HFF-Myc (cell line): ENCODE measurements at places on chromosomes 16 and 17.

DNA sequence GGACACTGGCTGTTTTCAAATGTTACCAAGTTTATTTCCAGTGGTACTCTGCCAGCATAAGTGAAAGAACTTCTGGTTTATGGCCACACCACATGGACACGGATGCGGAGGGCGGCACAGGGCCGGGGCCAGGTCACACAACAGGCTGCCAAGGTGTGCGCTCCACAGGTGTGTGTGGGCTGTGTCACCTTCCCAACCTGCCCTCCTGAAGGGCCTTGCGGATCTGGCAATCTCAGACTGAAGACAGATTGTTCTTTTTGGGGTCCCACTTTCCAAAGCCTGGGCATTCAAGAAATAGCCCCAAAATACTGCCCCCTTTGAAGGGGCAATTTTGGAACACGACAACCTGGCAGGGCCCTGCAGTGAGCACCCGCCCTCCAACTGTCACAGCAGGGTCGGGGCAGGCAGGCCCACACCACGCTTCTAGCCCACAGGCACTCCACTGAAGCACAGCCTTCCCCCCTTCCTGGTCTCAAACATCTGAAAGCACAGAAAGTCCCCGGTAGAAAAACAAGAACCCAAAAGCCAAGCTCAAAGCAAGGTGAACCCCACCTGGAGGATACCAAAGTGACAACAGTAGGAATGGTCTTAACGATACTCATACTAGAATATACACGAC lies 3.5 kb downstream of the CSNK1D start:
- DNase-seq, result no peak

GRCh38 chr17:79617740-79618382 lies 7.0 kb upstream of the RBFOX3 start:
- DNase-seq, result no peak

- no peak for DNase-seq
These were observed 239.4 kb upstream of the TBX2 start for GRCh38 chr17:61160204-61160603.

DNA sequence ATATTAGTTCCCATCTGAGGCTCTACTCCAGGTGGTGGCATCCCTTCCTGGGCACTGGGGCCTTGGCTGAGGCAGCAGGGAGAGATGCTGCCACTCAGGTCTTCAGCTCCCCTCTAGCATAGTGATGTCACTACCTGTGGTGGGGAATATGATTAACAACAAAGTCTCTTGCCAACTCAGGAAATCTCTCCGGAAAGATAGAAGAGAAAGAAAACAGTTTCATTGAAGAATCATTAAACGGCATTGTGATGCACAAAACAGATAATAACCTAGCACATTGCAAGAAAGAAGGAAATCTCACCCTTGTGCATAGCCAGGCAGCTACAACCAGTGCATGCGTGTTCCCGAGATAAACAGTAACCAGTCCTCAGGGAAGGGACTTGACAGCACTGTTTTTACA lies 12.2 kb upstream of the ZNF267 start:
- DNase-seq, result no peak

DNA sequence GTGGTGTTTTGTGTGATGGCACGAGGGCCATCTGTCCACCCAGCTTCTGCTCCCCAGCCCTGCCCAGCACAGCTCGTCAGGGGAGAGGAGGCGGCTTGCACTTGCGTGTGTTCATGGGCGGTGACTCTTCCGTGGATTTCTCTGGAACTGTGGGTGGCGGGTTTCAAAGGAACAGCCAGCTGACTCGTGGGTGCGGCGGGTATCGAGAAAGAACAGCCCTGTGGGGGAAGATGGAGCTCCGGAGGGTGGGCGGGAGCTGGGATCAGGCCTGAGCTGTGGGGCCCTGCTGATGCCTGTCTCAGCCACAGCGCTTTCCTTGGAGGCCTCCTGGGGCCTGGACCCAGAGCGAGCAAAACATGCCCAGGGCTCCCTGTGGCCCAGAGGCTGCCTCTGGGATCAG lies 13.2 kb downstream of the NAGPA start:
- DNase-seq, result no peak

DNA sequence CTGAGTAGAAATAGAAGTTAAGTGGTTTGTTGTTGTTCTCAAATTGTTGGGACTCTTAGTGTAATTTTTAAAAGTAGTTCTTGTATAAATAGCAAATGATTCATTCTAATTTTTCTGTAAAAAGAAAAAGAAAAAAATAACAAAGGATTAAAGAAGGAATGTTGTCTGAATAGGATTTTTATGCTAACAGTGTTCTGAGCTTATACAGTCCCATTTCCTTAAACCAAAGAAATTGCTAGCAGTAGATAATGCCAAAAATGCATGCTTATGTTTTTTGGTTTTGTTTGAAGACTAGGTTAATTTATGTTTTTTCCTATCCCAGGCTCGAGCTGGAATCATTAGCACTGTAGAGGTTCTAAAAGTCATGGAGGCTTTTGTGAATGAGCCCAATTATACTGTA lies 44.7 kb upstream of the KPNB1 start:
- no peak for DNase-seq

DNA sequence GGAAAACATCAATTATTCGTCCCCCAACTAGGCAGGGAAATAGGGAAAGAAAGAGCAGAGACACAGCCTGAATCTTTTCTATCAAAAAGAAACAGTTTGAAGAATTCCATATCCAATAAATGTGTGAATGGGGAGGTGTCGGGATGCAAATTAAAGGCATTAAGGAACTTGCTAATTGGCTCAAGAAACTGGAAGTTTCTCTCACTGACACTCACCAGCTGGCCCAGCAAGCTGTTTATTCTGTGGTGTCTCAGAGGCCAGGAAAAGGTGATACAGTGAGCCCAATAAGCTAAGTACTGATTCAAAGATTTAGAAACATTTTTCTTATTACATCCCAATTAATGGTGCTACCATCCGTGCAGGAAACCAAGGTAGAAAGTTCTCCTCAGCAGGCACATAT lies 104.4 kb upstream of the CLEC3A start:
- DNase-seq, result no peak

DNA sequence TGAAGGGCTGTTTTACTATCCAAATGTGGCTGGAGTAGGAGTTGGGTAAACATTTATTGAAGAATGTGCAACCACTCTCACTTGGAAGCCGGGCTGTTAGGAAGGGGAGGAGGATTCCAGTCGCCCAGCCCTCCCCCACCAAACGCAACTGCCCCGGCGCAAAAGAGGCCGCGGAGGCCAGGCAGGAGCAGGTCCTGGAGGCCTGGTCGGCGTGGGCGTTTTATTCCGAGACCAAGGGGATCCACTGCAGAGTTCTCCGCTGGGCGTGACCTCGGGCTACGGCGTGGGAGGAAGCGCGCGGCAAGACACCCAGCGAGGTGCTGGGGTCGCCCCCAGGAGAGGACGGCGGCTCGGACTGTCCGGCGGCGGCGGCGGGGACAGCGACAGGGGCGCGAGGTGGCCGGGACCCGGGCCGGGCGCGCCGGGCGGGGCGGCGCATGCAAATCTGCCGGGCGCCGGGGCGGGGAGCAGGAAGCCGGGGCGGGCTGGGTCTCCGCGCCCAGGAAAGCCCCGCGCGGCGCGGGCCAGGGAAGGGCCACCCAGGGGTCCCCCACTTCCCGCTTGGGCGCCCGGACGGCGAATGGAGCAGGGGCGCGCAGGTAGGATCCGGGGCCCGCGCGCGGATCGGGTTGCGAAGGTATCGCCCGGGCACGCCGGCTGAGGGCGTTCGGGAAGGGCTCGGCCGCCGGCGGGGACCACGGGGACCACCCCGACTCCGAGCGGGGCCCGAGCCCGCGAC lies at the start of gene IL4R:
TSS of gene IL4R (plus strand) at position 553 of the 739 bp plus-strand sequence. CDS start 26,230 bp downstream, outside the sequence.
- DNase-seq, result peak; percentile 17

DNA sequence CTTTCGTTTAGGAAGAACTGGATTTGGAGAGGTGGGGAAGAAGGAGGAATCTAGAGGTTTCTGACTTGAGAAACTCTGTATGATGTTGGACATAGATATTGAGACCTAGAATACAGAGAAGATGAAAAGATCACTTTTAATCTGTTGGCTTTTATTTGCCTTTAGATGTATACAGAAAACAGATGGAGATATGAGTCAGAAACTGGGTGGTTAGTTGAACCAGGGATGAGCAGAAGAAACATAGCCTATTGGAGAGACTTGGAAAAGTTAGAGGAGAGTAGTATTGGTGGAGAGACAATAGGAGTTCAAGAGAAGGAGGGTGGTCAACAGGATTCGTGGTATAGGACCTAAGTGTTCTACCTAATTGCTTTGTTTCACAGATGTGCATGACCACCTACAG lies 5.1 kb downstream of the PHAF1 start:
- DNase-seq, result no peak

- no peak for DNase-seq
These were observed 65.2 kb downstream of the XPO6 start for GRCh38 chr16:28146536-28146935.

- DNase-seq, result no peak
These were observed 5.9 kb upstream of the RAB40C start for GRCh38 chr16:583815-584591.

DNA sequence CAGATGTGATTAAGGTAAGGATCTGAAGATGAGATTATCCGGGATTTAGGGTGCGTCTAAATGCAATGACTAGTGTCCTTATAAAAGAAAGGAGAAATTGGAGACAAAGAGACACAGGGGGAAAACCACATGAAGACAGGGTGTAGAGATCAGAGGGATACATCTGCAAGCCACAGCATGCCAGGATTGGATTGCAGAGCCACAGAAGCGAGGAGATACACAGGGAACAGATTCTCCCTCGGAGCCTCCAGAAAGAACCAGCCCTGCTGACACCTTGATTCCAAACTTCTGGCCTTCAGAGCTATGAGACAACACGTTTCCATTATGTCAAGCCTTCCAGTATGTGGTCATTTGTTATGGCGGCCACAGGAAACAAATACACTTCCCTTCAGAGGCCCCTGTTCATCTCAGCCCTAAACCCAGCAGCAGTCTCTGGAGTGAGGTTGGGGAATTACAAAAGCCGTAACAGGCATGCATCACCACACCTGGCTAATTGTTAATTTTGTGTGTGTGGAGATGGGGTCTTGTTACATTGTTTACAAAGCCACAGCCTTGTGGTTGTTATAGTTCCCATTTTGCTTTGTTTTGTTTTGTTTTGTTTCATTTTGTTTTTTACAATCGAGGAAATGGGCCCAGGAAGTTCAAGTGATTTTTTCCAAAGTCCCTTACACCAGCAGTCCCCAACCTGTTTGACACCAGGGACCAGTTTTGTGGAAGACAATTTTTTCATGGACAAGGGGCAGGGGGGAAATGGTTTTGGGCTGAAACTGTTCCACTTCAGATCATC lies 51.6 kb upstream of the LYRM9 start:
- no peak for DNase-seq

DNA sequence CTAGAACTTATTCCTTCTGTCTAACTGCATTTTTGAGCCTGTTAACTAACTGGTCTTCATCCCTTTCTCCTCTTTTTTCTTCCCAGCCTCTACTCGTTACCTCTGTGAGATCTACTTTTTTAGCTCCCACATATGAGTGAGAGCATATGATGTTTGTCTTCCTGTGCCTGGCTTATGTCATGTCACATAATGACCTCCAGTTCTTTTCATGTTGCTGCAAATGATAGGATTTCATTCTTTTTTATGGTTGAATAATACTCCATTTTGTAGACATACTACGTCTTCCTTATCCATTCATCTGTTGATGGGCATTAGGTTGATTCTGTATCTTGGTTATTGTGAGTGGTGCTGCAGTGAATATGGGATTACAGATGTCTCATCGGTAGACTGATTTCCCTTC lies 184.7 kb downstream of the PRKCA start:
- DNase-seq, result no peak

DNA sequence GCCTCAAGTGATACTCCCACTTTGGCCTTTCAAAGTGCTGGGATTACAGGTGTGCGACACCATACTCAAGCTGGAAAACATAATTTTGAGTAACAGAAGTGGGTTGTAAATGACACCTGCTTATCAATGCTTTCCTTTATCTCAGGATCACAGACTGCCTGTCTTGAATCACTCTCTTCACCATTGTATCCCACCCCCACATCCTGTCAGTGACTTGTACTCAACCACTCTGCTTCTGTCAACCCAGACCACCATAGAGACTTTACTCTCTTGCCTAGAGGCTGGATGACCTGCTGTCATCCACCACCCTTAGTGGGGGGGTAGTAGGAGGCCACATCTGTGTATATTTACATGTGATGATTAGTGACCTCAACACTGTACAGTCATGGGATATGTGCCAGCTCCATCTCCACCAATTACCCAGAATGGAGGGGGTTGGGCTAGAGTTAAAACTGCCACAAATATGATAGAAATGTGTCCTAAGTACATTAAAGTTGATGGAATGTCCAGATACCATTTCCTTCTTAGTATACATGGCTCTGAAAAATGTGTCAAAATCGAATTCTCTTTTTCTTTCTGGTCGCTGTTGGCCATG lies 338.7 kb downstream of the GRIN2A start:
- DNase-seq, result no peak

GRCh38 chr16:76583945-76584344 lies 306.7 kb downstream of the CNTNAP4 start:
- no peak for DNase-seq

DNA sequence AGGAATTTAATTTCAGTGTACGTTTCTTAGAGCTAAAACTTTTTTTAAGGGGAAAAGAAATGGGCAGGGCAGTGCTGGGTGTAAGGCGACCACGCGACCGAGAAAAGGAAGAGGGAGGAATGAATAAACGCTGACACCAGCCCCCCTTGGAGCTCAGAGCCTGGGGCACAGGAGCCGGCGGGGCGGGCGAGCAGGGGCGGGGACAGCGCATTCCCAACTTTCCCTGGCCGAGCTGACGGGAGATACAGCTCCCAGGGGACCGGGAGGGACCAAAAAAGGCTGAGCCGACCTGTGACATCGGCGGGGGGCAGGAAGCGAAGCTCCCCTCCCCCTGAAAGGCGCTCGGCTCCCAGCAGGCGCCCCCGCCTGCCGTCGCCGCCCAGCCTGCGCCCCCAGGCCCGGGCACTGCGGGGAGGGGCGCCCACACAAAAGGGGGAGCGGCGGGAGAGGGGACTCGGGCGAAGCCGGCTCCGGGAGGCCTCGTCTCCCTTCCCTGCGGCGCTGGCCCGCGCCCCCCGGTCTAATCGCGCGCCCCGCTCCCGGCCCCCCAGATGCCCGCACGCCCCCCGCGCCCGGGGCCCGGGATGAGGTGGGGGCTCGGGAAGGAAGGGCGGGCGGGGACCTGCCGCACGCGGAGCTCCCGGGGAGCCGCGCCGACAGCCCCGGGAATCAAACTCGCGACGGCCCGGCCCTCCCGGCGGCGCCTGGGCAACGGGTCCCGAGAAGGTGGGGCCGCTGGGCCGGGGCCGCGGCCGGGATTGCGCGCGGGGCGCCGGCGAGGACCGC lies 622 bp downstream of the CUEDC1 start:
- no peak for DNase-seq

GRCh38 chr17:216625-217024 lies 35.2 kb upstream of the DOC2B start:
- DNase-seq, result no peak
